Fibroblast of lung (primary cell): ENCODE measurements at places on chromosomes 7 and 10. TPM values are rescaled to one million over a fixed set of nuclear protein-coding genes. Genes with fewer than 3 reads are reported as not detected.
A peak's percentile ranks its signal among the peaks of the same experiment; 100 is the strongest.

RBM20 gene
- under 0.01 TPM in 2 replicates for total RNA-seq

SLC26A3 gene
- total RNA-seq: not detected in 2 replicates

DNA sequence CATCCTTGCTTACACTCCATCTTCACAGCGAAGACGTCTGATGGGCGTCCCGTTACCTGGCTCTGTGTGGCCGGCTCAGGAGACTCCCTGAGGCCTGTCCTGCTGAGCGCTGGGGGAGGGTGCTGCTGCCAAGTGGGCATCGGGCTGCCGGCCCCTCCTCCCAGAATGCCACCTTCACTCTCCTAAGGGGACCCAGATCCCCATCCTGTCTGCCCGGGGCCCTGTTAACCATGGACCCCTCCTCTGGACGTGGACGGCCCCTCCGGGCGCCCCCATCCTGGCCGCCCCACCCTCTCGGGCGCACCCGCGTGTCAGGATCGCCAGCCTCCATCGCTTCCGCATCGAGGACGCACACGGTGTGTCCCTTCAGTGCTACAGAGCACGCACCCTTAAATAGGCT is 7.3 kb upstream of the FOXL3 start:
- DNase-seq: no peak

GRCh38 chr7:69177941-69178494 is 420.3 kb upstream of the AUTS2 start:
- no peak for DNase-seq

DNA sequence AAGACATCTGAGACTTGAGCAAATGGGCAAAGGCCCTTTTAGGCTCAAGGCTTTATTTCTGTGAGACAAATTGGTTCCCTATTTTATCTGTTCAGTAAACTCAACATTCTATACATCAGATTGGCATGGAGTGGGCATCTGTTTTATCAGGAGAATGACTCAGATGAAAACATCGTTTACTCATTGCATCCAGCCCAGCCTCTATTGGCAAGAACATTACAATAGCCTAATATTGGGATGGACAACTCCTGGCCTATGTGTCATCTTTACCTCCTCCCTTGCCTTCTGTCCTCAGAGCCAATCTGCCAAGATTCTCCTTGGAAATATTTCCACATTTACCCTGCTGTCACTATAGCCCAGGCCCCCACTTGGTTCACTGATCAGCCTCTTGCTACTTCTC is 5.5 kb upstream of the BLNK start:
- DNase-seq: no peak

GRCh38 chr10:129532838-129533237 is 65.8 kb downstream of the MGMT start:
- DNase-seq: no peak

- DNase-seq: no peak
These were observed 33.7 kb upstream of the TNRC18 start for GRCh38 chr7:5457245-5457735.

DNA sequence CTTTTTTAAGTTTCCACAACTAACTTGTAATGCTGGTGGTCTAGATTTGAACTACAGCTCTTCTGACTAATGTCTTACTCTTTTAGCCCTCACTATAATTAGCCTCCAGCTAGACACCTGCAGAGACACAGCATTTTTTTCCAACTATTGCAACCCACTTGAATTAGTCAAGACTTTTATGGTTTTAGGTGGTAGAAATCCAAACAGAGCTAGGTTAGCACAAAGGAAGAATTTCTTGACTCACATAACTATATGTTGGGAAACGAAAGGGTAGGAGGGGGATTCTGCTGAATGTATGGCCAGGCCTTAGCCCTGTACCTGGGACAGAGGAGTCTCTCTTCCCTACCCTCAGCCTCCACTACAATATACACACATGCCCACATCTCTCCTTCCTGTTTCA is 586.1 kb downstream of the INHBA start:
- peak; percentile 61 for DNase-seq
